ENCODE measurements at places on chromosomes 12 and 14.

GRCh38 chr14:93114068-93114710 is 1.5 kb downstream of the ITPK1 start:
- no peak for DNase-seq

- no peak for DNase-seq
Measured at GRCh38 chr12:81843599-81843998, 84.4 kb upstream of the PPFIA2 start.

DNA sequence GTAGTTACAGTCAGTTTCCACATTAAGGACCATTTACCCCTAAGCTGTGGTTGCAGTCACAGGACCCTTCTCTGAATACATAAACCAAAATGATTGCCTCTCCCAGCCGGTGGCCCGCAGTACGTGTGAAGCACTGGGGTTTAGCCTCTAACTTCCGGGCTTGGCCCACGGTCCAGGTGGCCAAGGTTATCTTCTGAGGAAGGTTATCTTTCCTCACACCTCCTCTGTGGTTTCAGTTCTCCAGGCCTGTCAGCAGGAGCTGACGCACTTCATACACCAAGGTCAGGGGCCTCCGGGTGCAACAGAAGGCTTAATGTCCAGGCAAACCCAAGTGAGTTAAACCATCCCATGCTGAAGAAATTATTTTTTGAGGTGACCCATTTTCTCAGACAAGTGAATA is 291.0 kb upstream of the FKBP4 start:
- no peak for DNase-seq

DNA sequence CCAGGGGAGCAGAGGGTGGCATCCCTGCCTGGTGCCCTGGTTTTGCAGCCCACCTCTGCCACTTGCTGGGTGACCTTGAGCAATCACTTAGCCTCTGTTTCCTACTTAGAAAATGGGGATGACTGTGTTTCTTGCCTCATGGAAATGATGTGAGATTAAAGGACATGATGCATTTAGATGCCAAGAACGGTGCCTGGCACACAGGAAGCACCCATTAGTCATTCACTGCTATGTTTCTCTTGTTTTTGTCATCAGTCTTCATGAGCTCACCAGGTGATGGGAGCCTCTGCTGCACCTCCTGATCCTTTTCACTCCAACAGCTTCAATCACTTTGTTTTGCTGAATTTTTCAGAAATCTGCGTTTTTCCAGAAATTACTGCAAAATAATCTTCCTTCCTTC is 23.6 kb upstream of the ATF1 start:
- no peak for DNase-seq

DNA sequence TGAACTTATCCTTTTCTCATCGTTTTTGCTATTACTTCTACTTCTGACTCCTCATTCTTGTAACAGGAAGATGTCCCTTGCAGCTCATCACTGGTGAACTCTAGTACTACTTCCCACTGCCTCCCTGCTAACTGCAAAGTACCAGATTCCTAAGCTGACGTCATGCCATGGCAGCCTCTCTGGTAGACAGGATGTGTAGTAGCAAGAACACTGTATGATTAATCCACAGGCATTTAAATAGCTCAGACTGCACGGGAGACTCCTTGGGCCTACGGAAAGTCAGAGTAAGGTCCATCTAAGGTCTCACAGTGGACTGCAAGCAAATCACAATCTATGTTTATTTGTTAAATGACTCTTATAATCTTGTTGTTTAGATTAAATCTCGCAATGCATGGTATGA is 43.5 kb downstream of the DNAI7 start:
- peak; percentile 85 for DNase-seq

GRCh38 chr12:104974626-104975290 is 11.4 kb upstream of the NOPCHAP1 start:
- no peak for DNase-seq

DNA sequence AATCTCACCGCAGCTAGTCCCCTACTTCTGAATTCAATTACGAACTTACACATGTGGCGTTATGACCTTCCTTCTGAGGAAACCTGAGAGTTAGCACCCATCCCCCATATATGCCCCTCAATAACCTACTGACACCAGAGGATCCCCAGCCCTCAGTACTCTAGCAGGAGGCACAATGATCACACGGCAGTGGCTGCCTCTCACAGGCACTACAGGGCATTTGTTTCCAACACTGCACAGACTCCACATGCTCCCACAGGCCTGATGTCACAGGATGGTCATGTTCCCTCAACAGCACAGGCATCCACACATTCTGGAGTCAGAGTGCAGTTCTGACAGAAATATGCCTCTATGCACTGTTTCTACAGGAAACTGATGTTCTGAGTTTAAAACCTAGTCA is 17.4 kb downstream of the PPP1CC start:
- DNase-seq: no peak

DNA sequence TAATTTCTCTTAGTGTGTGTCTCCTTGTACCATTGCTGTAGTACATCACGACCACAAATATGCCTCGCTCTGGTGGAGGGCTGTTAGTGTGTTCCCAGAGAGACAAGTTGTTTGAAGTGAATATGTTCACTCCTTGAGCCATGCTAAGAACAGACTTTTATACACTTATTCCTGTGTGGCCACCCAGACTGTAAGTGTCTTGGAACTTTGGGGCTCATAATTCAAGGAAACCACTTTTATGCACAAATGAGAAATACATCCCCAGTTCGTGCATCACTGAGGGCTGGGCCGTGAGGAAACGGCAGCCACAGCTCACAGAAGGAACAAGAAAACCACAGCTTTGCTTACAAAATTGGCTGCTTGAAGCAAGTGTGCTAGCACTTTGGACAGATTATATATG is 362.2 kb upstream of the DDHD1 start:
- no peak for DNase-seq

DNA sequence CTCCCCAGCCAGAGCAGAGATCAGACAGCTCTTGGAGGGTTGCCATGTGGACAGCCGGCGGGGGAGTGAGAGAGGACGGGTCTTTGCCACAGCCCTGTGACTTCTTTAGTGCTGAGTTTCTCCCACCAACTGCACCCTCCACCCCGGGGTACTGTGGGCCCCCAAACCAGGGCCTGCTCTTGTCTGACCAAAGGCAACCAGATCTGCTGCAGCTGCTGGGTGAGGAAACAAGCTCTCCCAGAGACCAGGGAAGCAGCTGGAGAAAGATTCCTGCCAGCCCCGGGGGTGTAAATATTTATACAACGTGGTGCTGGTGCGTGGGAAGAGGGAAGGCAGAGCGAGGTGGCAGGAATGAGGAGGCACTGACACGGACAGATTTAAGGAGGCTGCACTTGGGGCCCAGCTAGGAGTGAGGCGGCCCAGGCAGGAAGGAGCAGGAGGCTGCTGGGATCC is 14.3 kb upstream of the ZFP36L1 start:
- peak; percentile 91 for DNase-seq

GRCh38 chr14:61876362-61877034 is 114.3 kb downstream of the SNAPC1 start:
- peak; percentile 27 for DNase-seq

GRCh38 chr14:95515596-95516552 is 576 bp downstream of the SYNE3 start:
- peak; percentile 78 for DNase-seq

DNA sequence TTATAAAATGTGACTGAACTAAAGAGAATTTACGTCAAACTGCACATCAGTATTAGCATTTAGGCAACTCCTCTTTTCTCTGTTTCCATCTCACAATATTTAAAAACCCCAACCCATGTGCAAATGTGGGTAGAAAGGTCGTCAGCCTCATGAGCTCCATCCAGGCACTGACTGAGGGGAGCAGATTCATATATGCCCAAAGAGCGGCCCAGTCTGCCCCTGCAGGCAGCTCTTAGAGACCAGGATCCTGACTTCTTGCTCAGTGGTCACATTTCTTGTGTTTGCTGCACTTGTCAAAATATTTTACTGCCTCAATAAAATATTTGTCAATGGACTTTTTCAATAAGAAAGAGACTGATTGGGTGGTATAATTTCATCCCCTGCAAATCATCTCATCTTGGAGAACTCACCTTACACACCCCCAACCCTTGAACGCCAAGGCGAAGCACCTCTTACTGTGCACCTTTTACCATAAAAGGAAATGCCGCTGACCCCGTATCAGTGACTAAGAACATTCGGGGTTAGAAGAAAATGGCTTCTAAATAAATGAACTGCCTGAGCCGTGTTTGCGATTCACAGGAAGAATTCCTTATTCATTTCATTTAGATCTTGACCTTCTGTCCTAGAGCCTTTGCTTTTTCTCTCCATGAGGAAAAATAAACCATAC is 418.8 kb downstream of the BCL11B start:
- DNase-seq: no peak

DNA sequence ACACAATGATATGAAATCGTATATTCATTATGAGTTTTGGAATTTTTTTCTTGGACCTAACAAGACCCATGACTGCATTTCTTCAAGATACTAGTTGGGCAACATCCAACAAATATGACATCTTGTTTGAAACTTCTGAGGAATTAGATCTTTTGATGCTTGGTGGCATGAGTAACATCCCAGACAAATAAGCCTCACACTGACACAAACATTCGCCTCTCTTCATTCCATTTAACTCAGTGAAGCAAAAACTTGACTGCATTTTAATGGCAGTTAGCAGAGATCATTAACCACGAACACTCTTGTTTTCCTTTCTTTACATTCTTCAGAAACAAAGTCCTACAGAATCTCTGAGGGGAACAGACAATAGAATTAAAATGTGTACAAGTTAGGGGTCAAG is 758.3 kb downstream of the C12orf50 start:
- DNase-seq: peak; percentile 47

DNA sequence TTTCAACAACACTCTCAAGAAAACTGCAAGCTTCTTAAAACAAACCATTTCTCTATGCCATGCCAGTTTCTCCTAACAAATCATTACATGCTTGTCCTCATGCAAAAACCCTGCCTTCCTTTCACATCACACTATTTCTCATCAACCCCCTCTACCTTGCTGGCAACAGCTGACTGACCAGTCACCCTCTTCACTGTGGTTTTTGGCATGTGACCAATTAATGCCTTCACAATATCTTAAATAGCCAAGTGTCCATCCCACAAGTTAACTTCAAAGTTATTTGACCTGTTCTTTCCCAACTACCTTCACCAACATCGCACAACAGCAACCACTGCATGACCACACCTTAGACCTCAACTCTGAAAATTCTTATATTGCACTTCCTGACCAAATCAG is 159.6 kb downstream of the CEP128 start:
- no peak for DNase-seq

- DNase-seq: no peak
Measured at GRCh38 chr14:100314724-100315123, 8.4 kb upstream of the SLC25A47 start.

DNA sequence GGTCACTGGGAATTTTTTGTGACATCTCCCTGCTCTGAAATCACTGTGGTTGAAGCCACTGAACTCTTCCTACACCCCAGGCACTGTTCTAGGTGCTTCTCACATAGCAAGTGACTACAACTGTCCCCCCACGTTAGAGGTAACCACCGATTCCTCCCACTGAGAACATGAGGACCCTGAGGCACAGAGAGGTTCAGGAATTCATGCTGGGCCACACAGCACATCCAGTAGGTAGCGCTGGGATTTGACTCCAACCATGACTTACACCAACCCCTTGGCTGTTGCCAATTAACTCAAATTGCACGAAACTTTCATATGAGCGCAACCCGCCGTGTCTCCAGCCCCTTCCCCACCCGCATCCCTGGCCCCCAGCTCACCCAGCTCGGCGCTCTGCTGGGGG is 105.2 kb downstream of the RFLNA start:
- DNase-seq: no peak

DNA sequence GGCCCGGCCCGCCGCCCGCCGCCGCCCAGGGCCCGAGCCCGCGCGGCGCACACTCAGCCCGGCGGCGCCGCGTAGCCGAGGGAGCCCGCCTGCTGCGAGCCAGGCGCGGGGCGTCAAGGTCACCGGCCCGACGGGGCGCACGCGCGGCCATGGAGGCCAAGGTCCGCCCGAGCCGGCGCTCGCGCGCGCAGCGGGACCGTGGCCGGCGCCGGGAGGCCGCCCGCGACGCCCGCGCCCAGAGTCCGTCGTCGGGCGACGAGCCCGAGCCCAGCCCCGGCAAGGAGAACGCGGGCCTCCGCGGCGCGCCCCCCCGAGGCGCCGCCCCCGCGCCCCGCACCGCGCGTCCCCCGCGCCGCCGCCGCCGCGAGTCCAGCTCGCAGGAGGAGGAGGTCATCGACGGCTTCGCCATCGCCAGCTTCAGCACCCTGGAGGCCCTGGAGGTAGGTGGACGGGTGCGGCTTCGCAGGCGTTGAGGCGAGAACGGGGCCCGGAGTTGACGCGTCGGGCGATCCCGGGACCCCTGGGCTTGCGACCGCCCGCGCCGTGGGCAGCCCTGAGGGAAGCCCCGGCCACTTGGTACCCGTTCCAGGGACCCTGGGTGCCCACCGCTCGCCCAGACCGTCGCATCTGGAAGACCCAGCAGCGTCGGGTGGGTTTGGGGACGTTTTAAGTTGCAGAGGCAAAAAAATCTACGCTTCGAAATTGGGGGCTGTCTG is 629 bp downstream of the FBRSL1 start:
- no peak for DNase-seq

GRCh38 chr12:8991371-8992345 is 2.3 kb downstream of the KLRG1 start:
- DNase-seq: no peak

DNA sequence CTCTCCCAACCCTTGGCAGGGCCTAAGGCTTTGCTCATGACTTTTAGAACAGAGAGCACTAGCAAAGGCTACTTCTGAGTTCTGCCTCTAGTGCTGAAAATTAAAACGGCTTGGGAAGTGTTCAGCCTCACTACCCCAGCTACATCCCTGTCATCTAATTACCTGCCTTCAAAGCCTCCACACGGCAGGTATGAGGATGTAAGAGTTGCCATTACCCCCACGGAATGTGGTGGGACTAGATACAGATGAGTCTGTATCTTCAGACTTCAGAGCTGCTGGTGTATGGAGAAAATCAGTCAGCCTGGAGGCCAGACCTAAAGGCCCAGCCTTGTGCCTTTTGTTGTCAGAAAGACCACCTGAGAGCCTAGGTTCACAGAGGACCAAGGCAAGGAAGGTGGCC is 214.6 kb upstream of the NOS1 start:
- no peak for DNase-seq

DNA sequence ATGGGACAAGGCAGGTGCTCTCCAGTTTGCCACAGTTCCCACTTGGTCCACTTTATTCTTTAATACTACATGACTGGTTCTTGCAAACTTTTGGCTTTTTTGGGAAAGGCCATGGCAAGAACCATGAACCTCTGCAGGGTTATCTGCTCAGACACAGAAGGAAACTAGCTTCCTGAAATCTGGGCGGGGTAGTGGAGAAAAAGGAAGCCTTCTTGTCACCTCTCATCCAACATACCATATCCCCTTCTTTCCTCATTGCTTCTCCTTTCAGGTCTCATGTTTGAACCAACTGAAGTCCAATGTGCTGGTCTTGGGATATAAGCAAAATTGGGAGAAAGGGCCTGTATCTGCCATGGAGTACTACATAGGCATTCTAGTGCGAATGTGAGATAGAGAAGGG is 5.5 kb upstream of the KLHL33 start:
- DNase-seq: no peak

DNA sequence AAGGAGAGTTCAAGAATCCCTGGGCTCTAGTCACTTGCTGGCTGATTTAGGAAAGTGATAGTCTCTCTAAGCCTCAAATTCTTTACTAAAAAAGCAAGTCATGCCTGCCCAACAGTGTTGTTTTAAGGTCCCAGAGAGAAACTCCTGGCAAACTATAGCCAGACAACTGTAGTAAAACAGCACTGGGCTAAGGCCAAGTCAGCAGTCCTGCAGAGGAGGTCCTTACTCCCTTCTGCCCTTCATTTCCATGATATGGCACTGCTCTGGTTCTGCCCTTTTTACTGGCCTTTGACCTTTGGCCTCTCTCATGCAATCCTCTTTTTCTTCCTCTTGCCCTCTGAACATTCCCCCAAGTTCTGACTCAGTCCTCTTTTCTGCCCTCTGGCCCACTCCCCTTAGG is 74.9 kb downstream of the VWF start:
- DNase-seq: no peak

Measured in kidney (tissue), 22 donors.